ENCODE measurements at places on chromosomes 4 and X.

GRCh38 chrX:40310447-40310846 is 212.7 kb upstream of the BCOR start:
- no peak for DNase-seq

DNA sequence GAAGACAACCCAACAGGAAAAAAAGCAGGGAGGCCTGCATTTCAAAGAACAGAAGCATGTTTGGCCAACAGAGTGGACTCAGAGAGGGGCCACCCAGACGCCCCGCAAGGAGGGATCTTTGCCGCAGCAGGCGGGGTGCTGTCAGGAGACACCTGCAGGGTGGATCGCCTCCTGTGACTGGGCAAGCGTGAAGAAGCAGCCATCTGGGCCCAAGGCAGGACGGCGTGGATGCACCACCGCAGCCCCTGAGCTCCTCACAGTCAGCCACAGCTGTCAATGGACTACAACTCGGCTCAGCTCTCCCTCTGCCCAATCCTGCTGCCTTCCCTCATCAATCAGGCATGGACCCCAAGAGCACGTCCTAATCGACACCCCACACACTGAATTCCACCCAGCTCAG is 32.0 kb upstream of the MAN2B2 start:
- DNase-seq = no peak

DNA sequence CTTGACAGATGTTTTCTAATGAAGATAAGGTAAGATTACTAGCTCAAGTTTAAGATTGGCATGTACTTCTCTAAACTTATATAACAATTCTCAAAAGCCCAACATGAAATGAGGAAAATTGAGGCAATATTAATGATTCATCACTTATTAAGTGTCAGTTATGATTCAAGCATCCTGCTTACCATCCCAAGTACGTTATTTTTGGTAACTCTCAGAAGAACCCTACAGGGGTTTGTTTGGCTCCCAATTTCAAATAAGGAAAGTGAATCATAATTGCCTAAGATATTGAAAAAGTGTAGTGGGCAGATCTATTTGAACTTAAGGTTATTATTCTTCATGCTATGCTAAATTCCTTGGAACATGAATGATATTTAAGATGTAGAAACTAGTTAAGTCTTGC is 387.9 kb upstream of the TENM3 start:
- DNase-seq = no peak

DNA sequence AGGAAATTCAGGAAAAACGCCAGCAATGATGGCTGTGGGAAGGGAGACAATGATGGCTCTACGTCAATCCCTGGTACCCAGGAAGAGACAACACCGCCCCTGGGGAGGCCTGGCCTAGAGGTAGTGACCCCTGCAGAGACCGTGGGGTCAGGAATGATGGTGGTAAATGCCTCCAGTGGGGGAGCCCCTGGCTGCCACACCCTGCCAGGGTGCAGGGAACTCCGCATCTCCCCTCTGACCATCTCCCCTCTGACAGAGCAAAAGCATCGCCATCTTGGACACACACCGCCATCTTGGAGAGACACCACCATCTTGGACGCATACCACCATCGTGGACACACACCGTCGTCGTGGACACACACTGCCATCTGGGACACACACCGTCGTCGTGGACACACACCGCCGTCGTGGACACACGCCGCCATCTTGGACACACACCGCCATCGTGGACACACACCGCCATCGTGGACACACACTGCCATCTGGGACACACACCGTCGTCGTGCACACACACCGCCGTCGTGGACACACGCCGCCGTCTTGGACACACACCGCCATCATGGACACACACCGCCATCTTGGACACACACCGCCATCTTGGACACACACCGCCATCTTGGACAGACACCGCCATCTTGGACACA is 9.9 kb downstream of the ASMTL start:
- DNase-seq = no peak

DNA sequence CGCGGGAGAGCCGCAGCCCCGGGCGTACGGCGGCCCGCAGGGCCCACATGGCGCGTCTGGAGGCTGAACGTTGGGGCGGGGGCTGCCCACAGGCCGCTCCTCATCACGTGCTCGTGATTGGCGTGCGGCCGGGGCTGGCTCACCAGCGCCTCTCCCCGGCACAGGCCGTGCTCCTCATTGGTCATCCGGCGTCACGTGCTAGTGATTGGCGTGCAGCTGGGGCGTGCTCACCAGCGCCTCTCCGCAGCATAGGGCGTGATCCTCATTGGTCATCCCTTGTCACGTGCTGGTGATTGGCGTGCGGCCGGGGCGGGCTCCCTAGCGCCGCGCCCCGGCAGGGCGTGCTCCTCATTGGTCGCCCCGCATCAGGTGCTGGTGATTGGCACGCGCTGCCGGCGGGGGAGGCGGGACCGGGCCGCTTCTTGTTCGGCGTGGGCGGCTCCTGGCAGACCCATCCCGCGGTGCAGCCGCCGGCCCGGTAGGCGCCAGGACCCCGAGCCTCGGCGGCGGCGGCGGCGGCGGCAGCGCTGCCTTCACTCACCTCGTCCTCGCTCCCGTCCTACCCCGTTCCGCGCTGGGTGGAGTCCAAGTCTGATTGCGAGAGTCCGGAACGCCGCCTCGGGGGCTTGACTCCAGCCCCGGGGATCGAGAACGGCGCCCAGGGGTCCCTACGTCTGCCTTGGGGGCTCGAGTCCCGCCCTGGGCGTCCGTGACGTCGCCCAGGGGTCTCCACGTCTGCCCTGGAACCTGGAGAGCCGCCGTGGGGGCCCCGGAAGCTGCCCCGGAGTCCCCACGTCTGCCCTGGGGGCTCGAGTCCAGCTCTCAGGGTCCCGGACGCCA is at the start of gene GTPBP6:
GTPBP6 (minus strand) TSS at position 58 of the 840 bp plus-strand sequence; CDS start at position 49, 9 bp downstream.
- peak; percentile 93 for DNase-seq

GRCh38 chrX:116114999-116115398 is 55.5 kb upstream of the AGTR2 start:
- DNase-seq = no peak

GRCh38 chr4:878796-879728 is 53.1 kb downstream of the GAK start:
- no peak for DNase-seq

Data from stimulated activated CD8-positive, alpha-beta memory T cell treated with anti-CD3 and anti-CD28 coated beads, Interleukin-7, amount 100 ng/mL, for 24 hours (primary cell).